ENCODE measurements at places on chromosomes 11 and 22.

DNA sequence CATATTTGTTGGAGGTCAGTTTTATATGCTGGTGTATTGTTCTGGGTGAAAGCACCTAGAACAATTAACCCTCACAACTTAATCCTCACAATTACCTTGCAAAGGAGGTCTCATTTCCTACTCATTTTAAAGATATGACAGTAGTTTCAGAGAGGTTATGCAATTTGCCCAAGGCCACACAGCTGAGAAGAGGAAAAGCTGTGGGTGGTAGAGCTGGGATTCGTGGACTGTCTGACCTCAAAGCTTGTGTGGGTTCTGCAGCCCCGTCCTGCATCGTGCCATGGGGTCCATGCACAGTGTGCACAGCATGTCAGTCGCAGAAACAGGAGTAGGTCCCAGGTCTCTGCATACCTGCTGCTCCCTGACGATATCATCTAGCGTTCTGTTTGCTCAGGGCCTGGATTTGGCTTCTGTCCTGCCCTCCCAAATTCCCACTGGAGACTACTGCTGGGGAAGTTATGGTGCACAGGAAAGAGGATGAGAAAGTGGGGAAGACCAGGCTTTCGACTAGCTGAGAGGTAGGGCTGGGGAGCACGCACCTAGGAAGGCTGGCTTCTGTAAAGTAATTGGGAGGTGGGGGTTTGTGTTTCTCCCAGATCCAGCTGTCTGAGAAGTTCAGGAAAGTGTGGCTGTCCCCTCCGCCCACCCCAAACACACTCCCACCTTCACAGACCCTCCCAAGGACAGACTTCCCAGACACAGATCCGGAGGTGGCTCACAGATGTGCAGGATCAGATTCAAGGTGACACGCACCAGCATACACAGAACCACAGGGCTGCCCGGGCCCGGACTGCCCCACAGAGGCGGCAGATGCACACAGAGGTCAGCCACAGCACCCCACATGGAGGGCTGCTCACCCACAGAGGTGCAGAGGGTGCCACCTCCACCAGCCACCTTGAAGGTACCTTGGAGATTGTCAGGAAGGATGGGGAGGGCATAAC, 2.0 kb downstream of the BACE1 start:
- no peak for DNase-seq

GRCh38 chr11:67548555-67549110, 25.4 kb upstream of the CABP2 start:
- no peak for DNase-seq

- DNase-seq = peak; percentile 28
Measured at GRCh38 chr11:114026355-114026754, 33.2 kb upstream of the ZBTB16 start.

- DNase-seq = no peak
Measured at GRCh38 chr11:267491-267994, 10.7 kb upstream of the NLRP6 start.

GRCh38 chr11:69402251-69402887, 79.1 kb upstream of the LINC01488 start:
- no peak for DNase-seq

- DNase-seq = no peak
Measured at GRCh38 chr11:67051180-67051893, 5.3 kb upstream of the RHOD start.

GRCh38 chr11:27255447-27255828, 107.6 kb downstream of the CCDC34 start:
- DNase-seq = no peak

- DNase-seq = peak; percentile 37
Measured at GRCh38 chr11:65932558-65932919, 12.7 kb upstream of the TSGA10IP start.

DNA sequence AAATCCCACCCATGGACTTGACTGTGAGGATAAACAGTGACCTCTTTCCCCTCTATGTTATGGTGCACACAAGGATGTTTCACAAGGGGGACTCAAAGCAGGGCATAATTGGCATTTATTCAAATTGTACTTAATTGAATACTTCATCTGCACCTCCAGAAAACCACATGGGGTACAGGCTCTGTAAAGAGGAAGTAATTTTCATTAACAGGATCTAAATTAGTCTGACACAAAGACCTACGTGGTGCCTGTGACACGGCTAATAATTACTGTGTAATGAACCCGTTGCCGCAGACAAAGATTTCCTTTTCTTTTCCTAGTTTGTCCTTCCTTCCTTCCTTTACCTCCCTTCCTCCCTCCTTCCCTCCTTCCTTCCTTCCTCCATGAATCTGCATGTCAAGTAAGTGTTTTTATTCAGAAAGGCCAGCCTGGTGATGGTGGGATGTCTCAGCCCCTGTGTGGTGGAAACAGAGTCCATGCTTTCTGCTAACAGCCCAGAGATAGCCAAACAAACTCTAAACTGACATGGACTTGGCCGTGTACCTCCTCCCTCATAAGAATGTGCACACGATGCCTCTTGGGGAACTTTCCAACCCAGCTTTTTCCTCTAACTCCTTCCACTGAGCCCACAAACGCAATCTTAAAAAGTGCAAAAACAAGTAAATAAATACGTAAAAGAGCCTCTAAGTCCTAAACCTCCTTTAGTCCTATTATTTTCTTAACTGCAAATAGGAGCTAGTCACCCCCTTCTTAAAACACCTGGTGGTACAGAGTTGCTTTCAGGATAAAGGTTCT, 118.8 kb downstream of the INSC start:
- DNase-seq = no peak

GRCh38 chr11:45071232-45071631, 75.2 kb upstream of the PRDM11 start:
- DNase-seq = no peak

- DNase-seq = no peak
Measured at GRCh38 chr11:117420143-117420485, 92.5 kb downstream of the CEP164 start.

DNA sequence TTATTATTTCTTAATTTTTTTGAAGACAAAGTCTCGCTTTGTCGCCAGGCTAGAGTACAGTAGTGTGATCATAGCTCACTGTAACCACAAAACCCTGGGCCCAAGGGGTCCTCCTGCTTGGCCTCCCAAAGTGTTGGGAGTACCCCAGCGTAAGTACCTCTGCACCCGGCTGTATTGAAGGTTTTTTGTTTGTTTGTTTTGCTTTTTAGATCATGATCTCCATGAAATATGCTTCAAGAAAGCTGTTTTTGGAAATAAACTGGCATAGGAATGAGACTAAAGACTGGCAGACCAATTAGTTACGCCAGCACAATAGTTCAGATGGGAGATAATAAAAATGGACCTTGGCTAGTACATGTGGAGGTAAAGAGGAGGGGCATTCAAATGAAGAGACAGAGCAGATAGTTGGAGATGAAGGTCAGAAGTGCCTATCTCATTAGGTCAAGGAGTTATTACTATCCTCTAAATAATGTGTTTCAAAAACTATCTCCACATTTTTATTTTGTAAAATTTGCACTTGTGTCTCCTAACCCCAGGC, 4.1 kb upstream of the MRPL48 start:
- no peak for DNase-seq

DNA sequence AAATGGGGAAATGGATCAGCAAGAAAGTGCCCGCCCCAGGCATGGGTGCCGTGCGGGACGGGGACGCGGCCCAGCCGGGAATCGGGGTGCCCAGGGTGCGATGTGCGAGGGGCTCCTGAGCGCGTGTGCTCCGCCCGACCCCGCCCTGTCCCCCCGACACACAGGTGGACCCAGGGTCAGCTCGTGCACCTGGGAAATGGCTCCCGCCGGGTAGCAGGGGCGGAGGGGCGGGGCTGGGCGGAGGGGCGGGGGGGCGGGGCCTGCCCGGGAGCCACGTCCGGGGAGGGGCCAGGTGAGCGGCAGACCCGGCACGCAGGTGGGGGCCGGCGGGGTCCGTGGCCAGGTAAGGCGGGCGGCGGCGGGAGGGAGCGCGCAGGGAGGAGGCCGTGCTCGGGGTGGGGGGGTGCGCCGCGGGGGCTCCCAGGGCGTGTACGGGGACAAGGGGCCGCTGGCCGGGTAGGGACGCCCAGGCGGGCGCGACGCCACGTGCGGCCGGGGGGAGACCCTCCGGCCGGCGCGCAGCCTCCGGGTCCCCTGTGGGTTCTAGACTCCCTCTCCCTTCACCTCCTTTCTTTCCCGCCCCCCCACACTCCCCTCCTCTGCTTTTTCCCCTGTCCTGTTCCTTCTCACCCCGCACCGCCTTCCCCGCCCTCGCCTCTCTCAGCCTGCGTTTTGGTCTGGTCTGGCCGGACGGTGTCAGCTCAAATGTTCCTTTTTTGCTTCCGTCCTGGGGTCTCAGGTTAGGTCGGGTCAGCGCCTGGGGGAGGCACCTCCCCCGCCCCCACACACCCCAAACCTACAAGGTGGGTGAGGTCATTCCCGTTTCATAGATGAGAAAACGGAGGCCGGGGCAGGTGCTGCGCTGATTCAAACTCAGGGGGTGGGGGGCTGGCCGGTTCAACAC, at the start of gene ARHGAP8:
Gene ARHGAP8 (plus strand): TSS at position 291 of the 904 bp plus-strand sequence. CDS start 33,953 bp downstream, outside the sequence.
- DNase-seq = no peak

- DNase-seq = no peak
Measured at GRCh38 chr11:88522624-88523385, 185.3 kb upstream of the CTSC start.

GRCh38 chr22:26482161-26482560, 1.4 kb downstream of the HPS4 start:
- no peak for DNase-seq
